ENCODE measurements at places on chromosomes 7 and 10.

GRCh38 chr7:28776463-28777157, 181.5 kb downstream of the TRIL start:
- no peak for DNase-seq

DNA sequence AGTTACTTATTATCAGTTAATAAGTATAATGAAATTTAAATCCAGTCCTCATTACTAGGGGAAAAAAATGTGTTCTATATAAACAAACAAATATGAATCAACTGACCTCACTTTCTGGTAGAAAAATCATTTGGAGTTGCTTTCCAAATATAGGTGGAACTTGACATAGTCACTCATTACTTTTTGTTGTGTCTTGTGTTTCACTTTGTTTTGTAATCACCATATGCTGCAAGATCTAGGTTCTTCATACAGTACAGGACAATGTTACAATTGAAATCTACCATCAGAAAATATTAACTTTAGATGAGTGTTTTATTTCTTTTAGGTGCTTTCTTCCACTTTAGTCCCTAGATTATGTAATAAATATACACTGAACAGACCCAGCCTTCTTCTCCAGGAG, 16.9 kb downstream of the TFEC start:
- DNase-seq, result no peak

DNA sequence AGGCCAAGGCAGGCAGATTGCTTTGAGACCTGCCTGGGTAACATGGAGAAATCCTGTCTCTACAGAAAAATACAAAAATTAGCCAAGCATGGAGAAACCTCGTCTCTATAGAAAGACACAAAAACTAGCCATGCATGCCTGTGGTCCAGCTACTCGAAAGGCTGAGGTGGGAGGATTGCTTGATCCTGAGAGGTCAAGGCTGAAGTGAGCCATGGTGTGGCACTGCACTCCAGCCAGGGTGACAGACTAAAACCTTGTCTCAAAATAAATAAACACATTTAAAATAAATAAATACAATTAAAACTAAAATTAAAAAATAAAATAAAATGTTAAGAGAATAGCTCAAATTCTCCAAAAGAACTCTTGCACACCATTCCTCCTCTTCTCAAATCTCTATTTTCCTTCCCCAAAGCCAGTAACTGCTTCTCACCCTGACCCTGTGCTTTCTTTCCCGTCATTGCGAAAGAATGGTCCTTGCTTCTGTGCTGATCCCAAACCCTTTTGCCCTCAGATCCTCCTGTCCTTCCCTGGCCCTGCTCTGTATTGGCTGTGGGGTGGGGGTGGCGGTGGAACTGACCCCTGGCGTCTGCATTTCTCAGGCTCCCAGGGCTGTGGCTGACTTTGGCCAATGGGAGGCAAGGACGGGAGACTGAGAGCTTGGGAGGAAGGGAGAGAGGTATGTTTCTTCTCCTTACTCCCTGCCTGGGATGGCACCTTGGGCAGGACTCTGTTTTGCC, 12.4 kb downstream of the SRGN start:
- no peak for DNase-seq

DNA sequence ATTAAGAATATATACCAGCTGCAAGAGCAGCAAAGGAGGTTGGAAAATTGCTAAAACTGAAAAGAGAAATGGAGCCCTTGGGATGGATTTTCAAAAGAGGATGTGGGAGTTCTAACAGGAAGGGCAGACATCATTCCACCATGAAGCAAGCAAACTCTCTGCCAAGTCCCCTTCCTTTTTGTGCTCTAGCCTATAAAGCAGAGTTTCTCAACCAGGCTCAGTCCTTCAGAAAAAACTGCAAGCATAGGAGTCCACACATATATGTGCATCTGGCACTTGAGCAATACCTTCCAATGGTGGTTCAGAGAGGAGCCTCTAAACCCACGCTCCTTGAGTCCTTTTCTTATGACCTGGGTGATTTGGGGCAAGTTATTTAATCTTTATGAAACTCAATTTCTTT, 98.6 kb upstream of the MKX start:
- no peak for DNase-seq

- DNase-seq, result no peak
Measured at GRCh38 chr7:34153656-34154270, 248.4 kb downstream of the BMPER start.

DNA sequence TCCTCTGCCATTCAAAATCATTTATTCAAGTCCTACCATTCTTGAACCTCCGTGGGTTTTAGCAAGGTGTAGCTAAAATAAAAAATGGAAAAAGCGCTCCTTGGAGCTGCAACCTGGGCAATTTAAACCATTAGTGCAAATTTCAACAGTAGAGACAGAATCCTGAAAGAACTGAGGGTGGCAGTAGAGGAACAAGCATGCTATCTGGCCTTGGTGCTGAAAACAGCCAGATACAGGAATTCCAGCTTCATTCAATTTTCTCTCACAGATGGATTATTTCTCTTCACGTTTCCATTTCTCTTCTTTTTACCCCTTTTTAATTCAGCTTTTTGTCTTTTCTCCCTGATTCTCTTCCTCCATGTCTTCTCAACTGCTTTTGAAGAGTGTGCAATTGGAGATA, 77.7 kb downstream of the OTUD1 start:
- no peak for DNase-seq

DNA sequence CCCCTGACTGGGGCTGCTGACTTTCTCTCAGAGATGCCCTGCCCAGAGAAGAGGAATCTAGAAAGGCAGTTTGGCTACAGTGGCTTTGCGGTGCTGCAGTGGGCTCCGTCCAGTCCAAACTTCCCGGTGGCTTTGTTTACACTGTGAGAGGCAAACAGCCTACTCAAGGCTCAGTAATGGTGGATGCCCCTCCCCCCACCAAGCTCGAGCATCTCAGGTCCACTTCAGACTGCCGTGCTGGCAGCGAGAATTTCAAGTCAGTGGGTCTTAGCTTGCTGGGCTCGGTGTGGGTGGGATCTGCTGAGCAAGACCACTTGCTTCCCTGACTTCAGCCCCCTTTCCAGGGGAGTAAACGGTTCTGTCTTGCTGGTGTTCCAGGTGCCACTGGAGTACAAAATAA, 734.5 kb upstream of the LRRN3 start:
- no peak for DNase-seq

DNA sequence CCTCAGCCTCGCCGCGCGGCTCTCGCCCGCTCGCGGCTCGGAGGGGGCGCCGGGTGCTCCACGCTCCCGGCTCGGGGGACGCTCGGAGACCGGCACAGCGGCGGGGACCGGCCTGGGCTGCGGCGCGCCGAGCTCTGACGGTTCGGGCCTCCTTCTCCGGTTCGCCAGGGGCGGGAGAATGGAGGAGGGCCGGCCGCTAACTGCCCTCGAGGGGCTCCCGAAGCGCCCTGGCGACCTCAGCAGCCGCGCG, 232 bp upstream of the GRID1 start:
- DNase-seq, result no peak

GRCh38 chr10:132062116-132062515, 3.6 kb upstream of the JAKMIP3 start:
- DNase-seq, result no peak

GRCh38 chr10:14371581-14371980, 40.9 kb upstream of the FRMD4A start:
- DNase-seq, result no peak

DNA sequence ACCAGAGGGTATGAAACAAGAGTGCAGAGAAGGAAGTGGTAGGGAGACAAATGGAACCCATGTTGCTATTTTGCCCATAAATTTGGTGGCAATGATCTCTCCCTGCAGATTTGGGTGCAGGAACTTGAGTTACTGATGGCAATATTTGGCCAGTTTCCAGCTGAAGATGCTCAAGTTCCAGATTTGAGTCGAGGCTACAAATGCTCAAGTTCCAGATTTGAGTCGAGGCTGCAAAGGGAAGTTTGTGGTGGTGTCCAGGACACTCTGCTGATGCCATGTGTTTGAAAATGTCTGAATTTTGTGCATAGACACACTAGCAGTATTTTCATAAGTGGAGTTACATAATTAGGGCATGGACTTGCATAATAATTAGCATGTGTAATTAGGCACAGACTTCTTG, 40.8 kb downstream of the TBXAS1 start:
- DNase-seq, result no peak

DNA sequence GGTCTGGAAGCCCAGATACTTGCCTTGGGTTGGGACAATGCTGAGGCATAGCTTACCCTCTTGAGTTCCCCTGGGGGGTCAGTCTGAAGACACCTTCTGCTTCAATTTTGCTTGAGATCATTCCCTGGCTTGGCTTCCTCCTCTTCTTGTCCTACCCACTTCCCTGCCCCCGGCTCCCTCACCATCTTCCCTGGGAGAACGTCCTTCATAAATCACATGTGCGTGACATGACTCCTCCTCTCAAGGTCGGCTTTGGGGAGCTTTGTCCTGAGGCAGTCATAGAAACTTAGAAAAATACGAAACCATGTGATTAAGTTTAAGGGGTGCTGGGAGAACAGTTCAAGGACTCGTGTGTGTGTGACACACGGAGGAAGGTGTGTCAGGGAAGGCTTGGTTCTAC, 122.6 kb downstream of the SH2D4B start:
- no peak for DNase-seq

GRCh38 chr7:116447436-116447835, 52.1 kb upstream of the CAV2 start:
- DNase-seq, result no peak

GRCh38 chr7:99615989-99616358, 772 bp upstream of the ZSCAN25 start:
- no peak for DNase-seq

- DNase-seq, result no peak
Measured at GRCh38 chr10:58153751-58154150, 113.9 kb downstream of the IPMK start.

GRCh38 chr7:127629268-127629854, 11.4 kb upstream of the PAX4 start:
- DNase-seq, result no peak

- DNase-seq, result no peak
Measured at GRCh38 chr7:48299580-48300169, 128.4 kb downstream of the ABCA13 start.

- DNase-seq, result no peak
Measured at GRCh38 chr7:42142089-42142488, 94.9 kb downstream of the GLI3 start.

- no peak for DNase-seq
Measured at GRCh38 chr7:81175275-81175940, 256.6 kb upstream of the SEMA3C start.

DNA sequence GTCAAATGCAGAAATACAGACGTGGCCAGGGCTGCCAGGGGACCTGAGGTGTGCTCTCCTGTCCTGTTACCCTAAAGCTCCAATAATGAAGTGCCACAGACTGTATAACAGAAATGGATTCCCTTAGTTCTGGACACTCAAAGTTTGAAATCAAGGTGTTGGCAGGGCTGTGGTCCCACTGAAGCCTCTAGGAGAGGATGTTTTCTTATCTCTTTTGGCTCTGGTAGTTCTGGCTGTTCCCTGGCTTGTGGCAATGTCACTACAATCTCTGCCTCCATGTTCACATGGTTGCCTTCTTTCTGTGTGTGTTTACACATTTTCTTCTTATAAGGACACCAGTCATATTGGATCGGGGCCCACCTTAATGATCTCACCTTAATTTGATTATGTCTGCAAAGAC, 15.3 kb upstream of the EEPD1 start:
- DNase-seq, result no peak

DNA sequence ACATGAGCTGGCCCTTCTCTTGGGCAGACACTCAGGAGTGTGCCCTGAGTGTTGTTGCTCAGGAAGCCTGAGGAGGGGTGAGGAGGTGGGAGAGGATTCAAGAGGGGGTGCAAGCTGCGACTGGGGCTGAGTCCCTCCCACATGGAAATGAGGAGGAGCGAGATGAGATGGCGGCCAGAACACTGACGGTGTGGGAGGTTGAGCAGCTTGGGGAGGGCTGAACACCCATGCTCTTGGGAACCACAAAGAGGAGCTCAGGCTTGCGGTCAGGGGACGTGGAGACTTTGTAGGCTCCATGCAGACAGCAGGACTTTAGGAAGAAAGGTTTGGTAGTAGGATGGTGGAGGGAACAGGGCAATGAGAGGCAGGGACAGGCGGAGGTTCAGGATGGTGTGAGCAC, 163.2 kb upstream of the SHH start:
- DNase-seq, result no peak

GRCh38 chr10:95496246-95496911, 64.8 kb downstream of the SORBS1 start:
- no peak for DNase-seq

DNA sequence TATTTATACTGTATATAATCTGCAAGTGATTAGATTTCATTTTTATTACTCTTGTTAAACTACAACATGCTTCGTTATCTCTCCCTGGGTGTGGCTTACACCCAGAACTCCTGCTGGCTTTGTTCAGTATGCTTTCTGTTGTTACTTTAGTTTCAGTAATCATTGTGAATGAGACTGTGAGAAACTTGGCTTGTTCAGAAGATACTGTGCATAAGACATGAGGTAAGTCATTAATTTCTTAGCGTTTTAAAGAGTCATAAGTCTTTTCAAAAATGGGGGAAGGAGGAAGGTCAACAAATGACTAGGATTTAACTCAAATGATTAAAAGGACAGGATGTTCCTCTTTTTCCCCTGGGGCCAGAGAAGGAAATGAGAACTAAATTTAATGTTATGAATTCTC, 11.6 kb upstream of the ADD3 start:
- no peak for DNase-seq

DNA sequence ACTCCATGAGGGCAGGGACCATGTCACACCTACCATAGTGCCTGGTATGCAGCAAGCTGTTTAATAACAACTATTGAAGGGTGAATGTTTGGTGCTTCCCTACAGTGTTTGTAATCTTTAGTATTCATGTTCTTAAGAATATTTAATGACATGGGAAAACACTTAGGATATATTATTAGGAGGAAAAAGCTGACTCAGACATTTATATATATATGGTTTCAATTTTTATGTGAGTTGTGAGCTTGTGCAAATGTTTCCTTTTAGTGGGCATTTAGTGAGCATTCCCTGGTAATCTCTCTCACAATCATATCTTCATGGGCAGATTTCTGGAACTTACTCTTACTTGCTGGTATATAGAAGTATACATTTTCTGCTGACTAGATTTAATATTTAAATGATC, 359.1 kb downstream of the EXOC4 start:
- no peak for DNase-seq

GRCh38 chr7:117097860-117098259, 144.6 kb downstream of the ST7 start:
- DNase-seq, result no peak

GRCh38 chr10:113226399-113226798, 276.4 kb downstream of the TCF7L2 start:
- no peak for DNase-seq

DNA sequence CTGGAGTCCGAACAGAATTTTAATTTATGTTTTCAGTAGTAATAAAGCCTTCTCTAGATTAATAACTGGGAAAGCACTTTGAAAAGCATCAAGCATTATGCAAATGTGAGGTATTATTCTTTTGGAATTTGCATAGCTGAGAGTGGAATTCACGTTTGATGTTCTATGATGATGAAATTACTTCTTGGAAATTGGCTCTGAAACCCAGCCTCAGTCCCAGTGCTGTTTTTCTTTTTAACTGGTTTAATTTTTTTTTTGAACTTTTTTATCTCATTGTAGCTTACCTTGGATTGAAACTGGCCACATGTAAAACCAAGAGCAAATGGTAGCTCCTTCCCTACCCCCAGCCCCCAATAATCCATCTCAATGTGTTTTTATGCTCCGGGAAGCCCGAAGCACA, 1.2 kb downstream of the TBXAS1 start:
- DNase-seq, result no peak
